LNCaP clone FGC (cell line): ENCODE measurements at places on chromosomes 4 and X.

DNA sequence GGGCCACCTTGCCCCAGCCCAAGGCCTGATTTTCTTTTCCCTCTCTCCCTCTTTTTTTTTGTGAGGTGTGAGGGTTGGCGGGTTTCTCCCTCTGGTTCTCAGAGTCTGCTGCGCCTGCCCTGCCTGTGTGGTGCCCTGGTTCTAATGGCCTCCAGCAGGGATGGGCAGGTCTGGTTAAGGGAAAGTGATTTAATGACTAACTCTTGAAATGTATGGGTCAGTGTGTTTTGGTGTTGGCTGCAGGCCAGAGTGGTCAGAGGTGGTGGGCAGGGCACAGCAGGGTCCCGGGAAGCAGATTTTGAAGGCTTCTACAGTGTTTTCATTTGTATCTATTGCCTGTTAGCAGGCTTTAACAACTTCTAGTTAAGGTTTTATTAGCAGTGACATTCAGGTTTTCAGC lies 39.0 kb downstream of the JADE1 start:
- DNase-seq: no peak

GRCh38 chr4:98210281-98210680 lies 50.9 kb upstream of the RAP1GDS1 start:
- no peak for DNase-seq

DNA sequence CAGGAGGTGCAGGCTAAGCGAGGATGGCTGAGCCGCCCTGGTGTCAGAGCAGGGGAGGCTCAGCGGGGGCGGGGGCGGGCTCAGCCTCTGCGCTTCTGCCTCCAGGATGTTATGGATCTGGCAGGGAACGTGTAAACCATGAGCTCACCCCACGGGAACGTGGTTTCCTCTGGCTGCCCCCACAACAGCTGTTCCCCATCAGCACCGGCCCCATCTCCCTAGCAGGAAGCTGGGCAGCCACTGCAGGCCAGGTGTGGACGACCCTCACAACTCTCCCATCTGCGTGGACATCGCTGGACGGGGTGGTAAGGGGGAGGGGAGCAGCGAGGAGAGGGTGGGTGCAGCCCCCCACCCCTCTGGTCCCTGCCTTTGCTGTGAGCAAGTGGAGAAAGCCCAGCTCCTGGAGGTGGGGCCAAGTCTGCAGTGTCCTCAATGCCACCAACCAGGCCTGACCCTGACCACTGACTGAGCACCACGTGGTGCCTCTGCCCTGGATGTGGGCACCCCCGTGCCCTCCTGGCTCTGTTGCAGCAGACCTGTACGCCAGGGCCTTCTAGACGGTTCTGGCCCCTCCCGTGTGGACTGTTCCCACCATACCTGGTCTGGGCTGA lies 28.1 kb upstream of the SPON2 start:
- DNase-seq: no peak

- no peak for DNase-seq
These were observed 23.1 kb downstream of the LGI2 start for GRCh38 chr4:25007598-25007997.

- no peak for DNase-seq
These were observed 46.4 kb downstream of the ACOX3 start for GRCh38 chr4:8394061-8394519.

- no peak for DNase-seq
These were observed 870.2 kb downstream of the ADGRL3 start for GRCh38 chr4:62070291-62070852.

DNA sequence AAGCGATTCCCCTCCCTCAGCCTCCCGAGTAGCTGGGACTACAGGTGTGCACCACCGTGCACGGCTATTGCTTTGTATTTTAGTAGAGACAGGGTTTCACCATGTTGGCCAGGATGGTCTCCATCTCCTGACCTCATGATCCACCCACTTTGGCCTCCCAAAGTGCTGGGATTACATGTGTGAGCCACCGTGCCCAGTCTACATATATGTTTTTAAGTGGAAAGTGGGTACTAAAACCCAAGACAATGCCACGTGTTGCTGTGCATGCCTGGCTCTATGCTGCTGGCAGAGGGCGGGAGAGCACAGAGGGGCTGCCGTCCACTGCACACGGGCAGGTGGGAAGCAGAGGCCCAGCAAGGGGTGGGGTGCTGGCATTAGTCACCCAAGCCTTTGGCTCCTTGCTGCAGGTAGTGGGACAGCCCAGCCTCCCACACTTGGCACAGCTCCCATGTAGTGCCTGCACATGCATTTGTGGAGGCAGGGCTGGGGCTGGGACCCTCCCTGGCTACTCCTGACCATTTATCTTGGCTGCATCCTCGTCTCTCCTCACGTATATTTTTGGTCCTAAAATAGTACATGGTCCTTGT lies 3.5 kb downstream of the EMD start:
- no peak for DNase-seq

DNA sequence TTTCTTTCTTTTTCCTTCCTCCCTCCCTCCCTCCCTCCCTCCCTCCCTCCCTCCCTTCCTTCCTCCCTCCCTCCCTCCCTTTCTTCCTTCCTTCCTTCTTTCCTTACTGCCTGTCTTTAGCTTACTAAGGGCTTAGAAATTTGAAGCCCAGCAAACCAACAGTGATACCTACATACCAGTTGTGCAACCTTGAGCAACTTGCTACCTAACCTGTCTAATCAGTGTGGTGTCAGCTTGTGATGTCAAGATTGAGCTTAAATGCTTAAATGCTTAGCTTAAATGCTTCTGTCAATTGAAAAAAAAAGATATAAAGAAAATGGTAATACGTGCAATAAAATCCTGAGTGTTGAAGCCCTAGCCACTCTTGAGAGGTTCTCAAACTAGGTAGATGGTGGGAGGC lies 728.6 kb downstream of the TRIML1 start:
- DNase-seq: no peak

DNA sequence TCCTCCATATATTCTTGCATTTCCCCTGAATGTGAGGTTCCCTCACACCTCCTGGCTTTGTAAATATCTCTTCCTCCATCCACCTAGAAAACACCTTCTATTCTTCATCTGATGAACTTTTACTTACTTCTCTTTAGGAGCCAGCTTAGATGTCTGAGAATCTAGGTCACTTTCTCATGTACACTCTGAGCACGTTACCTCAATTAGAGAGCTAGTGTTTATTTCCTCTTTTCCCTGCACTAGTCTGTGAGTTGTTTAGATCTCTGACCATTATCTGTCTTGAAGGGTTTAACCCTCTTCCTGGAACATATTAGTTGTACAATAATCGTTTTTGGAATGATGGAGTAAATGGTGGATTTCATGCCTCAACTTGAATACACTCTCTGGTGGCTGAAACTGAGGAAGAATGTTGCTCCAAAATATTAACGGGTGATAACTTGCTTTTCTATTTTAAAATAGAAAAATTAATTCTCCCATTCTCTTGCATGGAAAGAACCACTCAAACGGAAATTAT lies 8.5 kb upstream of the NEIL3 start:
- no peak for DNase-seq

DNA sequence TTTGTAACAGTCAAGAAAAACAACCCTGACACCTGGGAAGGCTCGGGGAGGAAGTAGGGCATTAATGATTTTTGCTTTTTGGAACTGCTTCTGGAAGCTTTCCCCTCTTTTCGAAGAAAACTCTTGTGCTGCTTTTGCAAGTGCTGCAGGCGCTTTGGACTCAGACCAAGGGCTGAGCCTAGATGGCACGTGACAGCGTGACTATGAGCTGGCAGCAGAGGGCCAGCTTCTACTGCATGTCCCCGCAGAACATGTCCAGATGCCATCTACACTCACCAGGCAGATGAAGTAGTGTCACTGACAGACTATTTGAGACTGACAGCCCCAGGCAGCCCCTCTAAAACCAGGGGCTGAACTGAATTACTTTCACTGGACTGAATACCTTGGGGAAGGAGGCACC lies 6.2 kb downstream of the NR0B1 start:
- no peak for DNase-seq

GRCh38 chrX:46588263-46588662 lies 14.7 kb downstream of the CHST7 start:
- no peak for DNase-seq
